CD4-positive, CD25-positive, alpha-beta regulatory T cell (primary cell): ENCODE measurements at places on chromosomes 4 and X. TPM values are rescaled to one million over a fixed set of nuclear protein-coding genes. Genes with fewer than 3 reads are reported as not detected.

NHSL2 gene
- polyA plus RNA-seq: 2.1 TPM

HGFAC gene
- not detected for polyA plus RNA-seq

WAS gene
- 18.9 TPM for polyA plus RNA-seq

DNASE1L1 gene
- 18.3 TPM for polyA plus RNA-seq

TRPC5OS gene
- polyA plus RNA-seq: not detected

DNA sequence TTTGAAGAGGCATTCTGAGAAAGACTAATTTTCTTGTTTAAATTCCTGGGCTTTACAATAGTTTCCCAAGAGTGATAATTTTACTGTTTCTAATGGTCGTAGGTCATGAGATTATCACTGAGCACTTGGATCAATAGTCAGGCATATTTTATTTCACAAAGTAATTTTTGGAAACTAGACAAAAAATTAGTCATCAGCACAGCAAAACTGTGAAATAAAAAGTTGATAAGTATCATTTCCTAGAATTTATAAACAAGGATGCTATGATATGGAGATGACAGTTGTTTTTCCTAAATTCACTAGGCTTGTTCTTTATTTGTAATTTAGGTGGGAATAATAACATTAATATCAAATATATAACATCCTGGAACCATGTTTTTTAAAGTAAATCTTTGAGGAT, 33.0 kb downstream of the SULT1B1 start:
- no peak overlapping the region for H3K4me3 ChIP-seq
- H3K27me3 ChIP-seq: no peaks in the 10 kb centered on the region
- peaks cover 4% of the 10 kb centered on the region for H3K36me3 ChIP-seq
- no peak for DNase-seq
- H3K4me1 ChIP-seq: no peaks in the 10 kb centered on the region
- H3K27ac ChIP-seq: no peak overlapping the region

DNA sequence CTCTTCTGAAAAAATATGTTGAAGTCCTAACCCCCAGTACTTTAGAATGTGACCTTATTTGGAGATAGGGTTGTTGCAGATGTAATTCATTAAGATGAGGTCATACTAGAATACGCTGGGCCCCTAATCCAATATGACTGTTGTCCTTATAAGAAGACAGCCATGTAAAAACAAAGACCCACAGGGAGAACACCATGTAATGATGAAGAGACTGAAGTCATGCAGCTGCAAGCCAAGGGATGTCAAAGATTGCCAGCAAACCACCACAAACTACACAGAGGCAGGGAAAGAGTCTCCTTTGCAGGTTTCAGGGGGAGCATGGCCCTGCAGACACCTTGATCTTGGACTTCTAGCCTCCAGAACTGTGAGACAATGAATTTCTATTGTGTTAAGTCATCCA, 37.4 kb downstream of the CXorf58 start:
- H3K36me3 ChIP-seq: no peaks in the 10 kb centered on the region
- H3K27ac ChIP-seq: no peak overlapping the region
- no peaks in the 10 kb centered on the region for H3K27me3 ChIP-seq
- H3K4me3 ChIP-seq: no peak overlapping the region

DNA sequence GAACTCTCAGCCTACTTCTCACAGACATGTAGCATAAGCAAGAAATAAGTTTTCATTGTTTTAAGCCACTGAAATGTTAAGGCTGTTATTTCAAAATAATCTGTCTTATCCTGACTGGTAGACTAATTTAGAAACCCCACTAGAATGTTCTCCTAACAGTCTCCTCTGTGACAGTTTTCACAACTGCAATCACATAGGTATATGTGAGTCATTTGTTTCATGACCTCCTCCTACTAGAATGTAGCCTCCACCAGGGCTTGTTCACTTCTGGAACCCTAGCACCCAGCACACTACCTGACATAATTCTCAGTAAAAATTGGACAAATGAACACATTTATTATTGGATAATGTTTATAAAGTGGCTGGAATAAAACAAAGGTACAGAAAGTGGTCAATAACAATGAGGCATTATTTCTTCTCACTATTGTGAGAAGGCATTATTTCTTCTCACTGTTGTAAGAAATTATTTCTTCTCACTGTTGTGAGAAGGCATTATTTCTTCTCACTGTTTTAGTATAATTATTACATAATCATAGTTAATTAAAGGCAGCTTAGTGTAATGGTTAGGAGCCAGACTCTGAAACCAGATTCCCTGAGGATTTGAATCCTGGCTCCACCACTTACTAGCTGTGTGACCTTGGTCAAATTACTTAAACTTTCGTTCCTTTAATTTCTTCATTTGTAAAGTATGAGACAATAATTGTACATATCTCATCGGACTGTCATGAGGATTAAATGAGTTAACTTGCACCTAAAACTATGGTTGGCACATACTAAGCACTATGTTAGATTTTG, 251.5 kb downstream of the RASL11B start:
- H3K4me3 ChIP-seq: no peak overlapping the region
- H3K36me3 ChIP-seq: no peaks in the 10 kb centered on the region
- DNase-seq: no peak
- no peaks in the 10 kb centered on the region for H3K27me3 ChIP-seq
- H3K27ac ChIP-seq: no peak overlapping the region

DNA sequence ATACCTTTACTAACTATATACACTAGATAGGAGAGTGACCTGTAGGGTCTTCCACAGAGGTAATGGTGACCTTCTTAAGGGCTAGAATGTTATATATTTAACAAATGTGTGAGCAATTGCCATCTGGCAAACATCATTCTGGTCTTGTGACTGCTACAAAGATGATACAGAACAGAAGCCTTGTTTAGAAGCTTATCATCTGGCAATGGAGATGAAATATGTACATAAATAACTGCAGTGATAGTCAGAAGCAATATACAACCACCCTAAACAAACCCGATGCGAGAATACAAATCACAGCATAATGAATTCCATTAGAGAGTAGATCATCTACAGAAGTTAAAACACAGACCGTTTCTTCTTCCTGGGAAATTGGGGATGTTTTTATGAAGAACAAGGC, 952.7 kb upstream of the SLIT2 start:
- no peaks in the 10 kb centered on the region for H3K4me1 ChIP-seq
- no peaks in the 10 kb centered on the region for H3K36me3 ChIP-seq
- no peak overlapping the region for H3K27ac ChIP-seq

DNA sequence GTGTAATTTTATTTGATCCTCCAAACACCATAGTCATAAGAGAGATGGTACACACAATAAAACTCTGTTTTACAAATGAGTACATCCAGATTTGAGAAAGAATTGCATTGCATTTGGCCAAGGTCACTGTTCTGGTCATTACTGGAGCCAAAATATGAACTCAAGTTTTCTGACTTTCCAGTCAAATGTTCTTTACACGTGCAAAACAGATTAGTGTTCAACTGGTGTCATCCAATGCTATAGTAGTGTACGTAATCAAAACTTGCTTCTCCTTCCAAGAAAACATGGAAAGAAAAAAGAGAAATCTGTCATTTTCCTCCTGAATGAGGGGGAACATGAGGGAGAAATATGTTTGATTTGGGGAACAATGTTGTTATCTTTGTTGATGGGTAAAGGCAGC, 291.9 kb downstream of the NAF1 start:
- no peaks in the 10 kb centered on the region for H3K4me1 ChIP-seq
- no peaks in the 10 kb centered on the region for H3K36me3 ChIP-seq
- H3K4me3 ChIP-seq: no peak overlapping the region
- H3K27me3 ChIP-seq: no peaks in the 10 kb centered on the region
- DNase-seq: no peak
- no peak overlapping the region for H3K27ac ChIP-seq
